Caco-2 (cell line): ENCODE measurements at places on chromosomes 6 and 20. TPM values are rescaled to one million over a fixed set of nuclear protein-coding genes. Genes with fewer than 3 reads are reported as not detected.
A peak's percentile ranks its signal among the peaks of the same experiment; 100 is the strongest.

Gene EPHA7
- not detected in 2 replicates for total RNA-seq

Gene KIF3B
- 49.0 and 50.0 TPM in 2 replicates for total RNA-seq

Gene NRSN1
- not detected in 2 replicates for total RNA-seq

Gene OPRM1
- not detected in 2 replicates for total RNA-seq

Gene MAP7
- total RNA-seq = 55.3 and 57.4 TPM in 2 replicates

GRCh38 chr20:46347841-46348803 is 39.8 kb upstream of the CDH22 start:
- no peak overlapping the region for H3K4me3 ChIP-seq
- peaks cover 2% of the 10 kb centered on the region for H3K36me3 ChIP-seq
- no peaks in the 10 kb centered on the region; the same call in 1 of the 2 replicates for H3K27me3 ChIP-seq
- peak; percentile 55 for DNase-seq
- peaks cover 6% of the 10 kb centered on the region for H3K4me1 ChIP-seq

DNA sequence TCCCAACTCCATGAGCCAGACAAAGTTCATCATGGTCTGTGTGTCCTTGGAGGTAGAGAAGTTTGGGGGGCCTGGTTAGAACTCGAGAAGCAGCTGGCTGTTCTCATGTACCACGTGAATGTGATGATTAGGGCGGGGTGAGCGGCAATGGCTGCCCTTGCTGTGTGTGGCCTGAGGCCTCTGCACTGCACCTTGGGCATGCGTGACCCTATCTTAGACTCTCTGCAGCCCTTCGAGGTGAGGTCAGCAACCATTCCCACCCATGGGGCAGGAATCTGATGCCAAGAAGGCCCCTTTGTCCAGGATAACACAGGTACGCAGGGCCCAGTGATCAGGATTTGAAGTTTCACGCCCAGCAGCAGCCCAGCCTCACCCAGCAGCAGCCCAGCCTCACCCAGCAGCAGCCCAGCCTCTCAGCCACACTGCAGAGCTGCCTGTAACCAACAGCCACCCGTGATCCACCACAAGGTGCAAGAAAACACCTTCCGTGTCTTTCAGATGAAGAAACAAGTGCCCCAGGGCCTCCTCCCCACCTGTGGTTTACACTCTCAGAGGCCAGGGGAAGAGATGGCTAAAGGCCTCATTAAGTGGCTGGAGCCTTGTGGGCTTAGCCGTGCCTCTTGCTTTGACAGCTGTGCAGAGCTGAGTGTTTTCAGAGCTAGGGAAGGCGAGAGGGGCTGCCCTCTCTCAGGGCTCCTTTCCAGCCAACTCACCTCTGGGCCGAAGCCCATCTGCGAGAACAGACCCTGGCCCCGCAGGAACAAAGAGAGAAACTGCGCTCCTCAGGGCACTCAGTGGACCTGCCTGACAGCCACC is 195.2 kb upstream of the CDH4 start:
- H3K4me1 ChIP-seq = no peaks in the 10 kb centered on the region

DNA sequence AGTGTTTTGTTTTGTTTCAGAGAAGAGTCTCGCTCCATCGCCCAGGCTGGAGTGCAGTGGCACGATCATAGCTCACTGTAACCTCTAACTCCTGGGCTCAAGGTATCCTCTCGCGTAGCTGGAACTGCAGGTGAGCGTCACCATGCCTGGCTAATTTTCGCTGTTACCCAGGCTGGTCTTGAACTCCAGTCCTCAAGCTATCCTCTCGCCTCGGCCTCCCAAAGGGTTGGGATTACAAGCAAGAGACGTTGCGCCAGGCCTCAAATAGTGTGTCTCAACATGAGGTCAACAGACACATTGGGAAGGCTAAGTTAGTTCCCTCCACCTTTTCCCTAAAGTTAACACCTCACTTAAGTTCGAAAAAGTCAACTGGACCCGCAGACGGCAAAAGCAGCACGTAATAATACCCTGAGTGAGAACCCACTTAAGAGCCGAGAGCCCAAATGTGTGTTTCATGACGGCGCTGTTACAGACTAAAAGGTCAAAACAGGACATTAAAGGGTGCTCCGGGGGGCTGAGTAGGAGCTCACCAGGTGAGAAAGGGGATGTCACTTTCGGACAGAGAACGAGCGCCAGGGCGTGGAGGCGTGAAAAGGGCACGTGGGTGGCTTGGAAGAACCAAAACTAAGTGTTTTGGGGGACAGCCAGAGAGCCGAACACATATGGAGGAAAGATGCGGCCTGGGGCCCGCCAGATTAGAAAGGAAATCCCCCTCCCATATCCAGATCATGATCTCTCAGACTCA is 499 bp downstream of the TTI1 start:
- peak overlapping the region; percentile 79 for H3K4me3 ChIP-seq

GRCh38 chr20:58612121-58612691 is 38.9 kb upstream of the STX16 start:
- no peaks in the 10 kb centered on the region; the same call in 1 of the 2 replicates for H3K27me3 ChIP-seq
- H3K27ac ChIP-seq = no peak overlapping the region
- H3K36me3 ChIP-seq = no peaks in the 10 kb centered on the region

DNA sequence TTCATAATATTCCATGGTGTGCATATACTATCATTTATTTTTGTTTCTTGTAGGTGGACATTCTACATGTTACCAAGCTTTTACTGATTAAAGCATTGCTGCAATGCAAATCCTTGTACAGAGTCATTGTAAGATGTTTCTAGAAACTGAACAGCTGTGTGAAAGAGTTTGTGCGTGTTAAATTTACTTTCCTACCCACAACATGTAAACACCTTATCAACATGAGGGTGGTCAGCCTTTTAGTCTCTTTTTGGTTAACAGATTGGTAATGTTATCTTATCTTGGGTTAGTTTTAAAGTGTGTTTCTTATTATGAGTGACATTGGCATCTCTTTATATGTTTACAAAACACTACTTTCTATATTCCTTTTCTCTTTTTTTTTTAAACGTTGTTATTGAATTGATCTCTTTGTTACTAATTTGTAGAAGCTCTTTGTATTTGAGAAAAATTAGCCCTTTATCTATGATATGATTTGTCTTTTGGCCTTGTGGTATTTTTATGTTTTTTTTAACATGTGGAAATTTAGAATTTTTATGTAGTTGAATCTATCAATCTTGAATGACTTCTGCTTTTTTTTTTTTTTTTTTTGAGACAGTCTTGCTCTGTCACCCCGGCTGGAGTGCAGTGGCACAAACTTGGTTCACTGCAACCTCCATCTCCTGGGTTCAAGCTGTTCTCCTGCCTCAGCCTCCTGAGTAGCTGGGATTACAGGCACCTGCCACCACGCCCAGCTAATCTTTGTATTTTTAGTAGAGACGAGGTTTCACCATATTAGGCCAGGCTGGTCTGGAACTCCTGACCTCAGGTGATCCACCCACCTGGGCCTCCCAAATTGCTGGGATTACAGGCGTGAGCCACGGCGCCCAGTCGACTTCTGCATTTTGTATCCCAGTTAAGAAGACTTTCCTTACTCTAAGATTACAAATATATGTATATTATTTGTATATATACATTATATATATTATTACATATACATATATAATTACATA is 112.1 kb downstream of the TCP11 start:
- no peak for DNase-seq
- H3K27ac ChIP-seq = no peak overlapping the region
- H3K36me3 ChIP-seq = peaks cover 2% of the 10 kb centered on the region; the same call in 1 of the 2 replicates
- H3K4me3 ChIP-seq = no peak overlapping the region
- H3K27me3 ChIP-seq = no peaks in the 10 kb centered on the region

DNA sequence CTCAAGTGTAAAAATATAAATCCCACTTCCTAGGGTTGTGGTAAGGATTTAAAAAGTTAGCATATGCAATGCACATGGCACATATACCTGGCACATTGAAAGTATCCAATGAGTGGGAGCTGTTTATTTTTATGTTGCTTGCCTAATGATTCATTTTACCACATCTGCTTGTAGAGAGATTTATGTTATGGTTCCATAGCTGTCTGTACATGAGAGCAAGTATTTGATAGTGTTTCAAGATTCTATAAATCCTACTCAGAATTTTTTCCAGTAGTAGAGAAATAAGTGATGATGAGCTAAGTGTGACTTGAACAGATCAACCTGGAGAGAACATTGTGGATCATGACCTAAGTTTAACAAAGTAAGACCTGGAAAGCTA is 125.3 kb upstream of the SPTLC3 start:
- H3K4me3 ChIP-seq = no peak overlapping the region
- H3K27me3 ChIP-seq = no peaks in the 10 kb centered on the region
- no peaks in the 10 kb centered on the region for H3K36me3 ChIP-seq
- H3K4me1 ChIP-seq = no peaks in the 10 kb centered on the region
- H3K27ac ChIP-seq = no peak overlapping the region
- no peak for DNase-seq

DNA sequence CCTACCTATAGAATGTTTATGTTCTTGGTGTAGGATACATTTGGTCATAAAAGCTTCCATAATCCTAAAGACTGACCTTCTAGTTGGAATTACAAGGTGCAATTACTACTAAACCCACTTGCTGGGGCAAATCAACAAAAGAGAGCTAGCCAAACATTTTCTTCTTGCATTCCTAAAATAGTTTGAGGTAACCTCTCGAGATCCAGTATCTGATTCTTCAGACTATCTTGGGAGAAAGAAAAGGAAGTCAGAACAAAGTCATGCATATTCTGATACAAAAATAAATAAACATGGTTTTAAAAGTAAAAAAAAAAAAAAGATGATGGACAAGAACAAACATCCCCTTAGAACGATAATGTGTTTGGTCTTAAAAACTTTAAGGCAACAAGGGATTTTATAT is 294.2 kb upstream of the RSPO3 start:
- no peak overlapping the region for H3K27ac ChIP-seq
- no peak for DNase-seq
- H3K4me1 ChIP-seq = peaks cover 14% of the 10 kb centered on the region

DNA sequence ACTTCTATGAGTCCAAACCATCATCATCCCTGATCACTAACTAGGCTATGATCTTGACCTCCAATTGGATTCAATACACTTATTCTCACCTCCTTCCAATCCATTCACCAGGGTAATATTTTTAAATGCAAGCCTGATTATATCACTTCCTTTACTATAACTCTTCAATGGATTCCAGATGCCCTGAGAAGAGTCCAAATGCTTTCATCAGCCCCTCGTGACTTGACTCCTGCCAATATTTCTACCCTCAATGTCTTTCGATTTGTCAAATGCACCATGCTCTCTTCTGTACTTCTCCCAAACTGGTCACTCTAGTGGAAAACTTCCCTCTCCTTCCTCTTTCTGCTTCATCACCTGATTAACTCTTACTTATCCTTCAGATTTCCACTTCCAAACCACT is 70.8 kb downstream of the CD164 start:
- H3K4me1 ChIP-seq = peaks cover 14% of the 10 kb centered on the region; the same call in 1 of the 2 replicates
- no peak overlapping the region for H3K27ac ChIP-seq
- H3K4me3 ChIP-seq = no peak overlapping the region
- DNase-seq = no peak
- H3K36me3 ChIP-seq = no peaks in the 10 kb centered on the region

- no peaks in the 10 kb centered on the region for H3K36me3 ChIP-seq
- H3K27me3 ChIP-seq = no peaks in the 10 kb centered on the region
- no peak overlapping the region for H3K27ac ChIP-seq
Observed at GRCh38 chr6:145841668-145842067, 27.1 kb upstream of the FBXO30 start.

- H3K4me3 ChIP-seq = no peak overlapping the region
- no peaks in the 10 kb centered on the region for H3K36me3 ChIP-seq
- no peaks in the 10 kb centered on the region for H3K4me1 ChIP-seq
- H3K27me3 ChIP-seq = no peaks in the 10 kb centered on the region
Observed at GRCh38 chr6:3190056-3190455, 32.7 kb upstream of the TUBB2A start.

DNA sequence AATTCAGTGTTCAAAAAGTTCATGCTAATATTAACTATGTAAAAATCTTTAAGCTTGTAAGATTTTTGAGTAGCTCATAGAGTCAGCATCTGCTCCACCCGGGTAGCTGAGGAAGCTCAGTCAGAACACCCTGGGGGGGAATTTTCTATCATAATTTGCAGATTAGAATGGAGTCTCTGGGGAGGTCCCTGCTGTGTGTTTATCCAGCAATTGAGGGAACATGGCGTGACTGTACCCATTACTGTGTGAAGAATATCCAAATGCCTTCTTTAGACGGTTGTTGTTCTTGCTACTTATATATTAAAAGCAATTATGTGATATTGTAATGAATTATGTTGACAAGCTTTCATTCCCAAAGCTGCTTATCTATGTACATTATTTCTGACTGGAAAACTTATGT is 64.8 kb downstream of the AIG1 start:
- no peaks in the 10 kb centered on the region for H3K27me3 ChIP-seq
- H3K4me1 ChIP-seq = no peaks in the 10 kb centered on the region
- no peak overlapping the region for H3K27ac ChIP-seq
- no peaks in the 10 kb centered on the region for H3K36me3 ChIP-seq
- no peak for DNase-seq

- no peaks in the 10 kb centered on the region for H3K4me1 ChIP-seq
- H3K27ac ChIP-seq = no peak overlapping the region
- H3K27me3 ChIP-seq = no peaks in the 10 kb centered on the region
- H3K4me3 ChIP-seq = no peak overlapping the region
Observed at GRCh38 chr6:161066511-161066910, 74.9 kb downstream of the MAP3K4 start.

DNA sequence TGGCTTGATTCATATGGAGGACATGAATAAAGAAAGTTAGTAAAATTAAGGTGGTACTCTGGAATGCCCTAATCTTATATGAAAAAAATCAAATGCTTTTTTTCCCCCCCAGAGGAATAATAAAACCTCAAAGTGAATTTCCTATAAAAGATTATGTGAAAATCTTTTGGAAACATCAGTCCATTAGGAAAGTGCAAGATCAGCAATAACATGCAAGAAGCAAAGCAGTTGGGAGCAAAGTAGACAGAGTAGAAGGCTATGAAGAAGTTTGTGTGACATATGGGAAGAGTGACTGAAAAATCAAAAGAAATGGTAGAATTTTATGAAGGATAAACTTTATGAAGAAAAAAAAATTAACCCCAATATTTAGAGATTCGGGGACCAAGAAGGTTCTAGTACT is 998.0 kb upstream of the EPHA7 start:
- no peak overlapping the region for H3K27ac ChIP-seq
- H3K27me3 ChIP-seq = no peaks in the 10 kb centered on the region
- no peaks in the 10 kb centered on the region for H3K4me1 ChIP-seq
- no peak for DNase-seq

DNA sequence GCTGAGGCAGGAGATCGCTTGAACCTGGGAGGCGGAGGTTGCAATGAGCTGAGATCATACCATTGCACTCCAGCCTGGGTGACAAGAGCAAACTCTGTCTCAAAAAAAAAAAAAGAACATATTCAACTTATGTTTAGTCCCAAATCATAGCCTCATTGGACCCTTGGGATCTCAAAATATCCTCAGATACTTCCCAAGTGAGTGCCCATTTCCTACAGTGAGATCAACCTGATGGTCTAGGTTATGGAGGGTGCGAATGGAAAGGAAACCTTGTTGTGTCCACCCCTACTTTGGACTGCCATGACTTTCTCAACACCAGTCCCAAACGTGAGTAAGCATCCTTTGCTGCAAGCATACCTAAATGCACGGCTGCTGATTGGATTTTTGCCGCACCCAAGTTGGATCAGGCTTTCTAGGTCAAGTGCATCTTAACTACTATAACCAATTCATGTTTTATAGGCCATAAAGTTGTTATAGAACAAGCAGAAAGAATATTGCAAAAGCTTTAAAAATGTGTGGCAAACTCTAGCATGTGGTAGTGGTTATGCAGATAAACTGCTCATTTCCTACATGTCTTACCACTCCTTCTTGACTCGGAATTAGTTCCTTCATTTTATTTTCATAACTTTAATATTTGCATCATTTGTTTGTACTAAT is 131.2 kb downstream of the PLEKHG1 start:
- no peak for DNase-seq
- no peak overlapping the region for H3K4me3 ChIP-seq
- no peaks in the 10 kb centered on the region for H3K4me1 ChIP-seq
- H3K36me3 ChIP-seq = no peaks in the 10 kb centered on the region
- H3K27ac ChIP-seq = no peak overlapping the region

GRCh38 chr6:148296771-148297170 is 45.9 kb upstream of the SASH1 start:
- H3K4me3 ChIP-seq = no peak overlapping the region
- DNase-seq = no peak
- H3K36me3 ChIP-seq = no peaks in the 10 kb centered on the region
- no peak overlapping the region for H3K27ac ChIP-seq
